ENCODE measurements at places on chromosomes 6 and 20.

DNA sequence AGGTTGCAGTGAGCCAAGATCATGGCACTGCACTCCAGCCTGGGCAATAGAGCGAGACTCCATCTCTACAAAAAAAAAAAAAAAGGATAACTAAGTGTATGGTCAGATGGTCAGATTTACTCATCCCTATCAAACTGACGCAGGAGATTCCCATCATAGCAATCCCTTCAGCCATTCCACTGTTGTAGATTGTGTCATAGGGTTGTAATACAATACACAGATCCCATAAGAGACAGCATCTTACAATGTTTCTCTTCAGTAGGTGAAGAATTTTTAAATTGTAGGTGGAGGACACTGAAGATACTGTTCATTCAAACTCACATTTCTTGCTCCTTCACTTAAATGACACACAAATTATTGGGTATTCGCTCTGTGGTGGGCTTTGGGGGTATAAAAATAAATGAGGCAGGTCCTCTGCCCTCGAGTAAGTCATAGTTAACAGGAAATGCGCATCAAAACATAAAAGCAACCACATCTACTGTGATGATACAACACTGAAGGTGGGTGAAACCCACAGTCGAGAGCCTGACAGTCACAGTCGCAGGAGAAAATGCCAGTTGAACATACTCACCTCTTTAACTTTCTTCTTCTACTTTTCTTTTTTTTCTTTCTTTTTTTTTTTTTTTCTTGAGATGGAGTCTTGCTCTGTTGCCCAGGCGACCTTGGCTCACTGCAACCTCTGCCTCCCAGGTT lies 205.5 kb downstream of the ZNF217 start:
- no peak for DNase-seq

- DNase-seq: no peak
Observed at GRCh38 chr6:106275692-106276091, 49.9 kb downstream of the ATG5 start.

GRCh38 chr6:151140767-151141166 lies 99.0 kb upstream of the AKAP12 start:
- DNase-seq: no peak

GRCh38 chr6:90467546-90467945 lies 119.3 kb downstream of the MAP3K7 start:
- no peak for DNase-seq

- DNase-seq: no peak
Observed at GRCh38 chr6:82073484-82073883, 174.1 kb downstream of the IBTK start.

DNA sequence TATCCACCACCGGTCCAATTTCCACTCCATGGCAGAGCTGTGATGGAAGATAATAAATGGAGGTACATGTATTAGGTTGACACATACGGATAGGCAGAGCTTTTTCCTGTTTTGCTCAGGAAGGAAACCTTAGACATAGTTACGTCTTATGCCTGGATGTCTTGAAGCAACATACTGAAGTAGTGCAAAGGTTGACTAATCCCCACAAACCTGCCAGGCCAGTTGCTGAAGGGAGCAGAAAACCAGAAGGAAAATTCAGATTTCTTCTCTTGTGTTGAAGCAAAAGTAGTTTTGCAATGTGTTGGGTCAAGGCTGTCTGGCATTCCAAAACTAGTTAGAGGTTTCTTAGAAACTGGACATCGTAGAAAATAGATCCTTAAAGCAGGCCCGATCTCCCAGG lies 68.7 kb downstream of the PHACTR1 start:
- no peak for DNase-seq

- DNase-seq: no peak
Observed at GRCh38 chr6:1311400-1312202, at the start of gene FOXQ1. TSS of gene FOXQ1 (plus strand) at chr6:1312098. CDS start at chr6:1312705, 607 bp downstream.

- DNase-seq: peak; percentile 79
Observed at GRCh38 chr6:33314515-33314942, 651 bp upstream of the TAPBP start.

GRCh38 chr6:158705386-158706126 lies 55.7 kb downstream of the SYTL3 start:
- DNase-seq: no peak

Data from fibroblast of the conjunctiva (primary cell).